ENCODE measurements at places on chromosomes 3 and 15.

GRCh38 chr3:28859897-28860296, 421.0 kb upstream of the RBMS3 start:
- DNase-seq, result no peak

- DNase-seq, result no peak
These were observed 40.8 kb downstream of the TMEM45A start for GRCh38 chr3:100533176-100533575.

- DNase-seq, result peak; percentile 61
These were observed 25.5 kb upstream of the SNRPA1 start for GRCh38 chr15:101320501-101321052.

GRCh38 chr3:158508481-158508880, 62.5 kb upstream of the MLF1 start:
- no peak for DNase-seq

DNA sequence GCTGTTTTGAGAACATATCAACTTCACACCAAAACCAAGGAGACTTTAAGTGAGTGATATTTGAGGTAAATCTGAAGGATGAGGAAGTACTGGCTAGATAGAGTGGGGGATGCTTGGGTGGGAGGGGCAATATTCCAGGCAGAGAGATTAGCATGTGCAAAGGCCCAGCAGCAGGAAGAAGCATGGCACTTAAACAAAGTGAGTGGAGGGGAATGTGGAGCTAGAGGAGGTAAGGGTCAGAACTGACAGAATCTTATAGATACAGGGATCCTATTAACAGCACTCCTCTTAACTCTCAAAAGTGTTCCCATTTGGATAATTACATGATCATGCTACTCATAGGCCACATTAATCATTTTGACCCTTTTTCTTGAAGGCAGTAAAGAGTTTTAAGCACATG, 41.4 kb upstream of the SPRED1 start:
- DNase-seq, result no peak

GRCh38 chr3:177890359-177890683, 645.9 kb upstream of the KCNMB2 start:
- no peak for DNase-seq

- DNase-seq, result no peak
These were observed 230.7 kb downstream of the BBX start for GRCh38 chr3:107753494-107753893.

DNA sequence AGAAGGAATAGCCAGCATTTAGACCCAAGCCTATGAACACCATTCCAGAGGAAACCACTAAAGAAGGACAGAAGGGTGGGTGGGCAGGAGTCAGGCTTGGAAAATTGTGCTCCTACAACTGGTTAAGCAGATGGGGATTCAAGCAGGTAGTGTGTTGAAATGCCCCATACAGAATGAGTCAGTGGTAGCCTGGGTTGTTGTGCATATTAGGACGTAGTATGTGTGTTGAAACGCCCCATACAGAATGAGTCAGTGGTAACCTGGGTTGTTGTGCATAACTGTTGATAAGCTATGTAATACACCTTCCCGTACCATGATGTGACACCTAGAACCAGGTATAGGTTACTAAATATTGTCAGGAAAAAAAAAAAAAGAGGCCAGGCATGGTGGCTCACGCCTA, 34.0 kb downstream of the MINDY4B start:
- DNase-seq, result no peak

GRCh38 chr3:29822071-29822470, 541.2 kb downstream of the RBMS3 start:
- no peak for DNase-seq

- peak; percentile 19 for DNase-seq
These were observed 171.4 kb downstream of the NSUN3 start for GRCh38 chr3:94234177-94234788.

- DNase-seq, result no peak
These were observed 183.0 kb downstream of the SUCNR1 start for GRCh38 chr3:152056481-152056880.

DNA sequence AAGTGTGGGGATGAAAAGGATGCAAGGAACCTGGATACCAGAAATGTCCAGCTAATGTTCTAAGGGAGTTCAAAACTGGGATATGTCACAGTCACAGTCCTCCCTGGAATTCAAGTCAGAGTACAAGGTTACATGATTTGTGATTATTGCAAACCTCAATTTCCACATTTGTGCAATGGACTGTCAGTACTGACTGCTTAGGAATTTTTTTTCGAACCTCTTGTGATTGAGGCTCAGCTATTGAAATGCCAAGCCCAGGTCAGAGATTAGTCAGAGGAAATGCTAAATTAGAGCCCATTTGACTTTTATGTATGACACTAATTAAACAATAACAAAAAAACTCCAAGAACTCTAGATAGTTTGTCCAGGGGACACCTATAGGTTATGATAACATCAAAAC, 210.2 kb downstream of the THSD4 start:
- no peak for DNase-seq

DNA sequence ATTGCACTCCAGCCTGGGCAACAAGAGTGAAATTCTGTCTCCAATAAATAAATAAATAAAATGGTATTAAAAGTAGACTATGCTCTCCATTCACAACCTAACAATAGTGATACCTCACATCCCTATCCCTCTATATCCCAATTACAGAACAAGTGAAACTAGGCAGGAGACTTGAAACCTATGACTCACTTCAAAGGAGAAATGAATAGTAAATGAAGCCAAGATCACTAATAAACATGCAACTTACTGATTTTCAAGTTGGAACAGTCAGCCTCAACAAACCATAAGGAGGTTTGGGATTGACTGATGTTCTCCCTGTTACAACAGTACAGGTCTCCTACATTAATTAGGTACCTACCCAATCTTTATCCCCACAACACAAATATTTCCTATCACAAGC, 103.4 kb downstream of the GSK3B start:
- DNase-seq, result no peak

GRCh38 chr15:97401970-97402369, 558.5 kb upstream of the ARRDC4 start:
- DNase-seq, result no peak

DNA sequence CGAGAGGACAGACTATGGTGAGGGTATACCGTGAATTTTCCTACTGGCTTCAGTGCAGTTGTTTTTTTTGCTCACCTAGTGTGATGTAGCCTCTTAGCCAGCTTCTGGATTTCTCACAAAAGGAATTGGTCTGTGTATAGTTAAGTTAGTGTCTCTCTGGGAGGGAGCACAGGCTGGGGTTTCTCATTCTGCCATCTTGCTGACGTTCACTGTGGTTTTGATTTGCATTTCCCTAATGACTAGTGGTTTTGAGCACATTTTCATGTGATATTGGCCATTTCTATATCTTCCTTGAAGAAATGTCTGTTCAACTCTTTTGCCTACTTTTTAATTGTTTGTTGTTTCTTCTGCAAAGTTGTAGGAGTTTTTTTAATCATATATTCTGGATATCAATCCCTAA, 2.2 kb upstream of the CD86 start:
- DNase-seq, result no peak

- DNase-seq, result peak; percentile 92
These were observed 2.6 kb downstream of the CCDC9B start for GRCh38 chr15:40338041-40338657.

DNA sequence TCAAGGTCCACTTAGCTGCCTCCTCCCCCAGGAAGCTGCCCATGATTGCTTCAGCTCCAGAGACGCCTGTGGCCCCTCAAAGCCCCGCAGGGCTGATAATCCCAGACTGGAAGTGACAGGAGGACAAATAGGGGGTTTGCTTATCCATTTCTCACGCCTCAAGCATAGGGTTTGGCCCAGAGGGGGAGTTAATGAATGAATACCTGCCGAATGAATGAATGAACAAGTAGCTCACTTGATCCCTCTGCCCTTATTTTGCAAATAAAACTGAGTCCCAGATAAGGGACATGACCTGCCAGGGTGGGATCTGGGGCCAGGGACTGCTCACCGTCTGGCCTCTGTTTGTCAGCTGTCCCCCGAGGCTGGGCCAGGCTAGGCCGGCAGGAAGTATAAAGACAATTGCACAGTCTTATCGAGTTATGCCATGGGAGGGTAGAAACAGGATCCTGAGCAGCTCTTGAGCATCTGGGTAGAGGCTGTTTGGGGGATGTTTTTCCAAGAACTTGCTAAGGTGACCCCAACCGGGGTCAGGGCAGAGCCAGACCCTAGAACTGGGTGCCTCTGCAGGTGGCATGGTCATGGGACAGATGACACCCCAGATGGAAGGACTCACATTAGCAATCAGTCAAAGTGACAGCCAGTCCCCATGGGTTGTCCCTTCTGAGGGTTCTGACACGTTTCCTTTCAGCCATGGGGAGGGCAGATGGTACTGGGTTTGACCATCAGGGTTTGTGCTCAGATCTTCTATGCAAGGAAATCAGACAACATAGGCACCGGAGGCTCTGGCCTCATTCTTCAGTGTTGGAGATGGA, 45.0 kb downstream of the IQSEC1 start:
- no peak for DNase-seq

DNA sequence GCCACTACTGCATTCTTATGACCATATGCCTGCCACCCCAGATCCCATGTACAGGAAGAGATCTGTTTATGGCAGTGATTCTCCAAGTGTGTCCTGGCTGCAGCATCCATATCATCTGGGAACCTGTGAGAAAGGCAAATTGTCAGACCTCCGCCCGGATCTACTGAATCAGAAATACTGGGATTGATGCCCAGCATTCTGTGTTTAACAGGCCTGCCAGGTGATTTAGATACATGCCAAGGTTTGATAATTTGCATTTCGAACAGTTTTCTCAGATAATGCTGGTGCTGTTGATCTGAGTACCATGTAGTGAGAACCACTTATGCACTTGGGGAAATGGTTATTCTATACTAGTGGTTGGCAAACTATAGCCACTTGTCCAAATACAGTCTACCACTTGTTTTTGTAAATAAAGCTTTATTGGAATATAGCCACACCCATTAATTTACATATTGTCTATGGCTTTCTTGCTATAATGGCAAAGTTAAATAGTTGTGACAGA, 165.4 kb downstream of the SSR3 start:
- DNase-seq, result no peak

- DNase-seq, result no peak
These were observed 260.0 kb upstream of the LYSMD4 start for GRCh38 chr15:99993262-99993661.

DNA sequence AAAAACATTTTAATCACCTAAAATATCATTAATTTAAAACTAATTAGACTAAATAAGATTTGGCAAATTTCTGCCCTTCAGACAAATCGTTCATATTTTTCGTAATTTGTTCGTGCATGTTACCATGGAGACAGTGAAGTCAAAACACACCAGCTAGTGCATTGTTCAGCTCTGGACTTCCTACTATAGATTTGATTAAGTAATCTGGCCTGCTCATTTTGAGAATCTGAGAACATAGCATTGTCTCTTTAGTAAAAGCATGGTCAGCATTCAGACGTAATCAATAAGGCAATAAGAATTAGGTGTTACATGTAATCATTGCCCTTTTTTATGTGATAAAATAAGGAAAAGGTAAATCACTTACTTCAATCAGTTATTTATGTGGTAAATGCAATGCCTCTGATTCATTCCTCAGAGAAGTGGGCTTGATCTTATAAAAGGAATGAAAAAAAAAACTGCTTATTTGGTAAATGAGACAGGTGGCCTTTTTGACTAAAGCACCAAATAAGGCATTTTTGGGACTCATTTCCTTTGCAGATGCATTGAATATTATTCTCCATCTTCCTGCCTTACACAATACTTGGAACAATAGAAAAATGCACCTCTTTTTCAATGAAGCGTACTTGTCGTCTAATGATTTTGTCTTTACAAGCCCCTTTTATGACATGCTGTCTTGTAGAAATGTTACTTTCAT, 84.5 kb upstream of the FNDC3B start:
- DNase-seq, result no peak

GRCh38 chr3:126448136-126448892, 27.4 kb downstream of the ZXDC start:
- DNase-seq, result no peak

DNA sequence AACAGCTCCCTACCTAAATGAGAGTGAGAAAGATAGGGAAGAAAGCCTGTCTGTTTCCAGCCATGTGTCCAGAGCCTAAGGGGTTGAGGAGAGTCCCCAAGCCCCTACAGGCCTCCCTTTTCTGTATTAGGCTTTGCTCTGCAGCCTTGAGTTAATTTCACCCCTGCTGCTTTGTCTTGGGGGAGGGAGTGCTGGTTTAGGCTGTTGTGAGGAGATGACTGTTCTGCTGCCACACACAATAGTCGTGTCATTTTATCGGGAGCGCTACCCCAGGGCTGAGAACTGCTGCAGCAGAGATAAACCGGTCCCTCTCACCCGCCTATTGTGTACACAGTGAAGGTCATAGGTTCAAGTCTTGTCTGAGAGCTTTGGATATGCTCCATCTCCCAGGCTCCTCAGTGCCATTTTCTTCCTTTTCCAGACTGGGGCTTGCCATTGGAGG, 1.4 kb downstream of the ZNF609 start:
- peak; percentile 50 for DNase-seq

DNA sequence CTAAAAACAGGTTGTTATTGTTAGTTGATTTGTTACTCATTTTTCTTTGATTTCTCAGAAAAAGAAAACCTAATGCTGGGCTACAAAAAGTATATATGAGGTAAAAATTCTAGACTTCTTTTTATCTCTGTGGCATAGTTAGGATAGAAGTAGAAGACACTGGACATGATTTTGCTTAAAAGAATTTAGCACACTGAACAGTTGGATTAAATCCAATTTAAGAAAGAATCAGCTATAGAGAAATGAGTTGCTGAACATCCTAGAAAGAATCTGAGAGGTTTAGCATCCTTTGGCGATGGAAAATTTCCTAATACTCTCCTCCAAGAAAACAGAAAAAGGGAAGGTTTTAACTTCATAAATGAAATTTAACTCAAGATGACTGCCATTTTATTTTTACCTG, 259.7 kb downstream of the TBL1XR1 start:
- DNase-seq, result no peak

Measured in GM20000 (cell line).